RKO (cell line): ENCODE measurements at places on chromosomes 3 and 15.

GRCh38 chr3:133448478-133449122 lies 48.7 kb downstream of the BFSP2 start:
- DNase-seq: no peak

- no peak for DNase-seq
These were observed 1229.1 kb downstream of the ROBO2 start for GRCh38 chr3:78268716-78269668.

GRCh38 chr15:53472883-53473282 lies 286.6 kb downstream of the WDR72 start:
- DNase-seq: no peak

- no peak for DNase-seq
These were observed 57.5 kb downstream of the HOMER2 start for GRCh38 chr15:82894971-82895520.

GRCh38 chr15:61518191-61518950 lies 289.3 kb upstream of the RORA start:
- DNase-seq: peak; percentile 8

- peak; percentile 47 for DNase-seq
These were observed 332.1 kb downstream of the ARRDC4 start for GRCh38 chr15:98292442-98293240.

GRCh38 chr3:123540285-123540684 lies 44.6 kb downstream of the HACD2 start:
- peak; percentile 11 for DNase-seq

GRCh38 chr15:39581793-39582285 lies 960 bp downstream of the THBS1 start:
- DNase-seq: no peak

DNA sequence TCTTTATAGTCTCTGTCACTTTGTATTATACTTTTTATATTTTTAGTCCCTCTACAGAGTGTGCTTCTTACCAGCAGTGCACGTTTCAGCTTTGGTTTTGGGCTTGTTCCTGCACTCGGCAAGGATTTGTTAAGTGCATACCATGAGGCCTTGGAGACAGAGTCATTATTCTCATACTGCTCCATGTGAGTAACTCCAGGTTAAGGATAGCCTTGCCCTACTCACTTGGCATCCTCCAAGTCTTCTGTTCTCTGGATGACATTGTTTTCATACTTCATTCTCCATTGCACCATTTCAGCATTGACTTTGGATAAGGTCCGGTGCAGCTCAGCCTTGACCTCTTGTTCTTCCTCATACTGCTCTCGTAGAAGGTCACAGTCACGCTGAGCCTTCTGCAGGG lies 96.4 kb downstream of the MYH15 start:
- DNase-seq: no peak

GRCh38 chr3:71893122-71893521 lies 108.2 kb upstream of the PROK2 start:
- DNase-seq: no peak

- no peak for DNase-seq
These were observed 624.8 kb downstream of the NTRK3 start for GRCh38 chr15:87631775-87632174.

- DNase-seq: peak; percentile 56
These were observed 1.7 kb downstream of the ANXA2 start for GRCh38 chr15:60396100-60396499.

DNA sequence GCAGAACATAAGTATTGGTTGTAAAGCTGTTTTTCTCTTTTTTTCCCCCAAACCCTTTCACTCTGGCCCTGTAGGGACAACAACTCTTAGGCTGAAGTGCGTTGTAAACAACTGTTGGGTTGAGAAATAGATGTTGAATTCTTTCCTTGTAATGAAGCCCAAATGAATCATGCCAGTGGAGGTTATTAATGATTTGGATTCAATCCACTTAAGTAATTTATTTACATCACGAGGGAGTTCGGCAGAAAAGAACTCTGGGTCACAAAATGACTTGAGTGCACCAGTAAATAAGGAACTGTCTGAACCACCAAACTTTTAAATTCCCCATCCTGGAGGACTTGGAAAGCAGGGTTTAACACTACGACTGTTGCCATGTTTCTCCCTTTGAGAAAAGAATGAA lies 218.9 kb downstream of the PDZRN3 start:
- DNase-seq: no peak

- DNase-seq: no peak
These were observed 1045.4 kb upstream of the CADM2 start for GRCh38 chr3:83913381-83913780.

DNA sequence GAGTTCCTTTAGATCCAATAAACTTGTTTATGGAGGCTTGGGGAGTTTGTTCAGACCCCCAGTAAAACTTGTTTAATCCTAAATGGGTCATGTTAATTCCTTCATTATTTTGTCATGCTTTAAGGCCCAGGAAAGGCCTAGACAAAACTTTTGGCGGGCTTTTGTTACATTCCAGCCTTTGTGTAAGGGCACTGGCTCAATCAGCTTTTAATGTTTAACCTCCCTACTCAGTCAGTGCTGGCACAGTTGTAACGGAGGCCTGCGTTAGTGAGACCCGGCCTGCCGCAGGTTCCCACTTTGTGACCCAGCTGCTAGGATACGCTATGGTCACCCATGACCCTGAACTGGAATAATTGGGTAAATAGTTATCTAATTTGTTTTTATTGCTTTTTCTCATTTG lies 59.2 kb downstream of the OXSM start:
- DNase-seq: no peak

DNA sequence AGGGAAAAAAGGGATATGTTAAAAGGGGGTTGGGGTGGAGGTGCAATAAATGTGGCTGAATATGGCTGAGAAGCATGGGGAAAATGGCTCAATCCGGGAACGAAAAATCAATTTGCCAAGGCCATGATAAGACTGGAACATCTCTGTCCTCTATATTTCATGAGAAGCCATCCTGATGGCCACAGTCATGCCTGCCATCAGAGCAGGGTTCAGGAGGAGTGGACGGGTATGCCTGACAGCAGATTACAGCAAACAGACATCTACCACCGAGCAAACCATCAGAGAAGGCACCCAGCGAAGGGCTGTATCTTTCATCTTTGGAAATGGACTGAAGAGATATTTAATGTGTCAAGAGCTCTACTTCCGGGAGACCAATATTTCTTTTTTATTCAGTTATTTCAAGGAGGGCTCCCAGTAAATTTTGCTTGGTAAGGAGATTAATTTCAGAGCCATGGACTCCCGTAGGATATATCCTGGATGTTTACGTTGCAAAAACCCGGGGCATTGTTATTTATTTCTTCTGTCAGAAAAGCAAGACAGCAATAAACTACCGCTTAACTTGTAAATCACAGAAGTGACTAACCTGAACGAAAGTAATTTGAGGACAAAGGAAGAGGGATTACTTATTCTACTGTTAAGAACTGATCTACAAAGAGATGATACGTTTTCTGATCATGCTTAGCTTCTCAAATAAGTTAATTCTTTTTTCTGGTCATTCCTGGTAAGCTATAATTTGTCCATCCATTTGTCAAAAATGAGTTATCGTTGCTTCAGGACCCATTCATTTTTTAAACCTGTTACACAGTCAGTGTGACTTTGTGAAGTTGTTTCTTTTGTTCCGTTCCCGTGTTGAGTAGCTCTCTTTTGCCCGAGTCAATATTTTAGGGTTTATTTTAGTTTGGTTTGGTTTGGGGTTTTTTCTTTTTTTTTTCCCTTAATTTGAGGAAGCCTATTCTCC lies 80.6 kb upstream of the CHD2 start:
- DNase-seq: peak; percentile 32

GRCh38 chr3:126522363-126522788 lies 1.6 kb upstream of the CHST13 start:
- DNase-seq: peak; percentile 45
